ENCODE measurements at places on chromosomes 2 and 18.

DNA sequence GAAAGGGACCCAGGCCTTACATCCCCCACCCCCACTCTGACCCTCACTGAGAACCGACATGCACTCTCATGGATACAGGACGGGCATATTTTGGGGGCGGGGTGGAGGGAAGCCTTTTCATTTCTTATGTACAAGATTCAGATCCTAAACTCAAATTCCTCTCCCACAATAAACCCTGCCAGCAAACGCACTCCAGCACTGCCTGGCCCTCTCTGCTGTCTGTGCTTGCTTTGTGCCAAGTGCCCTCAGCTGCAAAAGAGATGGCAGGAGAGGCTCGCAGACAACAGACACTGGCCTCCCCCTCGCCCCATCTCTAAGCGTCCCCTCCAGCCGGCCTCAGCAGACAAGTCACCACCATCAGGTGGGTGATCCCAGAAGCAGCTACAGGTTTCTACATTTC lies 42.4 kb downstream of the FAM168B start:
- DNase-seq: no peak

DNA sequence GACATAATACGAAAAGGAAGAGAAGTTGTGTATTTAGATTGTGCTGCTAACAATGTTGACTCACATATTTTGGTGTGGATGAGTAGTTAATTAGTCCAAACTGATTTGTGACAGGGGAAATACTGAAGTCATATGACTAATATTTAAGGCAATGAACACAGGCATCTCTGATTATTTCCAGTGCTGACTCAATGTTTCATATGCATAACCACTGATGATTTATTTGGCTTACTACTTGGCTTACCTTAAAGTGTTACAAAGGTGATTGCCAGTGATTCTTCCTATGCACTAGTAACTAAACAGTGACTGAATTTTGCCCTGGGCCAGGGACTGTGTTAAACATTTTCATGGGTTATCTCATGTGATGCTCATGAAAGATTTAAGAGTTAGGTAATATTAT lies 722.6 kb downstream of the METTL4 start:
- DNase-seq: no peak

DNA sequence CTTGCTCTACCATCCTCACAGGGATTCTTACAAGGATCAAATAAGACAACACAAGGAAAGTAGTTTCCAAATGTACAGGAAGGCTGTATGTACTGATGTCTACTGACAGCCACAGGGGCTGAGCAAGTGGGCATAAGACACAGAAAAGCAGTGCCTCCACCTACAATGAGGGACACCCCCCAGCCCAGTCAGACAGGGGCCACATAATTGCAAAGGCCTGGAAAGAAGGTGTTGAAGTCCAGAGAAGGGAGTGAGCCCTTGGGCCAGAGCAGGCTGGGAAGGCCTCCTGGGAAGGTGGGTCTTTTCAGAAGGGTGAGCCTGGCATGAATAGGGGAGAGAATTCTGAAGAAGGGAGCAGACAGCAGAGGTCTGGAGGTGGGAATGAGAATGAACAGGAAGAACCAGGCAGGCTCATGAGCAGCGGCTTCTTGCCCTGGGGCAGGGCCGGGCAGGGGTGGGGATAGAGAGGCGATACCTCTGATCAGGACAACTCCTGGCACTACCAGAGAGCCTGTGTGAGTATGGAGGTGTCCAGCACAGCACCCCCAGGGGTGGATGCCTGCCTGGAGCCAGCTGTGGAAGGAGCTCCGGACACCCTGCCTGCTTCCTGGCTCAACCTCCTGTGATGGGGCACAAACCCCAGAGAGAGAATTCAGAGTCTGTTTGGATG lies 30.1 kb downstream of the HS1BP3 start:
- peak; percentile 35 for DNase-seq

DNA sequence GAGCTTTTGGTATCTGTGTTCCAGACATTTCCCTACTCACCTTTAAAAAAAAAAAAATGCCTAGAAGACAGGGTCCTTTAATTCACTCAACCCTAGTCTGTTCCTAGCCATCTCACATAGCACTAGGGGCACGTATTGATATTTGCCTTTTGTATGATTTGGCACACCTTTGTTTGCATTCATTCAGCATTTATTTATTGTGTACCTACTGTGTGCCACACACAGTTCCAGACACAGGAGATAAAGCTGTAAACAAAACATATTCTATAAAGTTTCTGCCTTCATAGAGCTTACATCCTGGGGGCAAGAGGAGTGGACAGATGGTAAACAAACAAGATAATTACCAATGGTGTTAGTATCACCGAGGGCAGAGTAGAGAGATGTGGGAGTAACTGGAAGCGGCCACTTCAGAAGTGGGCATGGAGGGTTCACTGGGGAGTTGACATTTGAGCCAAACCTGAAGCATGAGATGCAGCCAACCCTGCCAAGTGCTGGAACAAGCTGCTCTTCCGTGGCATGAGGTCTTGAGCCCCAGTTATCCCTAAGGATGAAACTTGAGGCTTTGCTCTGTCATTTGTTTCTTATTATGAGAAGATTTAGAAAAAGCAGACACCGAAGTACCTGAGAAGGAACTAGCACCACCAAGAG lies 18.2 kb downstream of the MAPRE2 start:
- no peak for DNase-seq

DNA sequence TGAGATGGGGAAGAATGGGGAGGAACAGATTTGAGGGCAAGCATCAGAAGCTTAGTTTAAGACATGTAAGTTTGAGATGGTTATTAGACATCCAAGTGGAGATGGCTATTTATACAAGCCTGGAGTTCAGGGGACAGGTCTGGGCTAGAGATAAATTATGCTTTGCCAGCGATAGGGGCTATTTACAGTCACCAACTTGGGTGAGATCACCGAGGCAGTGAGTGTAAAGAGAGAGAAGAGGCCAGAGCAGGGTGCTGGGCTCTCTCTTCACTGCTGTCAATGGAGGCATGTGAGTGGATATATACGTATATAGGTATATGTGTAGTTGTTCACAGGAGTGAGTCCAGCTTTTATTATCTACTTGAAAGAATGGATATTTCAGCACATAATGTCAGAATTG lies 81.0 kb downstream of the QPCT start:
- no peak for DNase-seq

DNA sequence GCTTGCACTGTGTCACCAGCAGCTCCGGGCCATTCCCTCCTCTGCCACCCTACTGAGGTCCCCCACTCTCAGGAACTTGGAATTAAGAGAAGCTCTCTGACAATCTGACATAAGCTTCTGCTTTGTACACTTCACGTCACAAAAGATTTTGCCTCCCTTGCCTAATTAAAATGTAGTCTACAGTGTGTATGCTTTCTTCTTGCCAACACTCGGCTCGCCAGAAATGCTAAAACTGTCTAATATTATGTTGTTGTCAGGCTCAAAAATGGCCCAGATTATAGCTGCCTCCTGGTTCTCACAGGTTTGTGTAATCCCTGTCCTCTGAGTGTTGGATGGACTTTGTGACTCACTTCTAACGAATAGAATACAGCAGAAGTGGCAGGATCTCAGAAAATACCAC lies 474.7 kb downstream of the MBD2 start:
- DNase-seq: no peak

- no peak for DNase-seq
Observed at GRCh38 chr18:59426855-59427254, 67.8 kb upstream of the LMAN1 start.

DNA sequence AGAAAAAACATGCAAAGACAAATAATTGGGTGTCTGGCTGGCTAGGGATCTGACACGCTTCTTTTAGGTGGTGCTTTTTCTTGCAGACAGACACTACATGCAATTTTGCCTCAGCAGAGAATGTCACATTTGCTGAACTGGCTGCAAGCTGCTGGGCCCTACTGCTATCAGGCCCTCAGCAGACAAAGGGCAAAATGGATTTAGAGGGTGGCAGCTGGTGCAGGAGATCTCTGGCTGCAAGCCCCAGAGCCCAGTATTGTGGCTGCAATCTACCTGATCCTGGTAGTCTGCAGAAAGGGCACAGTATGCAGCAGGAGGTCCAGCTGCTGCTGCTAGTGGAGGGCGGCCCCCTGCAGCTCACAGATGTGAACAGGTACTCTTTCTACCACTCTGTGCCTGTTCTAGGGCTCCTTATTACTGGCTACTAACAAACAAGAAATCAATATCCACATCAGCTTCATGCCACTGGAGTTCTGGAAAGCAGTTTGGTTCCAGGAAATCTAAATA lies 796.7 kb upstream of the CELF4 start:
- DNase-seq: no peak

DNA sequence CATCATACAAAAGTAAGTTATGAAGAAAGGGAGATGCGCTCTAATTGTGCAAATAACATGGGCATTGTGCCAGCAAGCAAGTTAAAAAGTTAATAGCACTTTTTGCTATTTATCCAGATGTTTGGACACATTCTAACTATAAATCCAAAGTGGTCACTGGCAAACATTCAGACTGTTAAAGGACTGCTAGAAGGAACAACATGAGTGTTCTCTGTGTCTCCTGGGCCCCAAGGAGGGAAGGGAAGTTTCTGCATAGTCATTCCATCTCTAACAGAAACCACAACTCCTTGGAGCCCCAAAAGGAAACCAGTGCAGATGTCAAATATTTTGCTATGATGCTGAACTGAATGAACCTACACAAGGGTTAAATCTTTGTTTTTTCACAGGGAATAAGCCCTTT lies 213.3 kb upstream of the HNRNPA3 start:
- no peak for DNase-seq

- peak; percentile 32 for DNase-seq
Observed at GRCh38 chr2:240246173-240246820, 105.8 kb upstream of the OTOS start.

GRCh38 chr2:58237741-58238140 lies 3.4 kb downstream of the FANCL start:
- no peak for DNase-seq

GRCh38 chr2:42652086-42652485 lies 83.7 kb downstream of the MTA3 start:
- DNase-seq: no peak

DNA sequence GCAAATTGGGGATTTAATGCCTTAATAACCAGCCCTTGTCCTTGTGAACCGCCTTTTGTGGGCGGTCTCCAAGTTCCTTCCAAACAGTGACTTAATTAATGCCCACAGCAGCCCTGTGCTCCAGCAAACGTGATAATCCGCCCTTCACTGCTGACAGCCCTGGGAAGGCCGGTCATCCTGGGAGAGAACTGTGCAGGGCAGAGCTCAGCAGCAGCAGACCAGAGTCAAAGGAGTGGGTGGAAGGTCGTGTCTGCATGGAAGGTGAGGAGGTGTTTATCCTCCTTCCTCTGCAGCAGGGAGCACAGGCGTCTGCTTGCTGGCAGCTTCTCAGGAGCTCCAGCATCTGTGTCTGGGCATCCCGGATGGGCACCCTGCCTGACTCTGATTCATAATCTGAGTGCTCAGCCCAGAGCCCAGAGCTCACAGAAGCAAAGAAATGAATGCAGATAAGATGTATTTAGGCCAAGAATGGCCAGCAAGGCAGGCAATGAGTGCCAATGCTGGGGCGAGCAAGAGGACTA lies 270.0 kb upstream of the PXDN start:
- no peak for DNase-seq

DNA sequence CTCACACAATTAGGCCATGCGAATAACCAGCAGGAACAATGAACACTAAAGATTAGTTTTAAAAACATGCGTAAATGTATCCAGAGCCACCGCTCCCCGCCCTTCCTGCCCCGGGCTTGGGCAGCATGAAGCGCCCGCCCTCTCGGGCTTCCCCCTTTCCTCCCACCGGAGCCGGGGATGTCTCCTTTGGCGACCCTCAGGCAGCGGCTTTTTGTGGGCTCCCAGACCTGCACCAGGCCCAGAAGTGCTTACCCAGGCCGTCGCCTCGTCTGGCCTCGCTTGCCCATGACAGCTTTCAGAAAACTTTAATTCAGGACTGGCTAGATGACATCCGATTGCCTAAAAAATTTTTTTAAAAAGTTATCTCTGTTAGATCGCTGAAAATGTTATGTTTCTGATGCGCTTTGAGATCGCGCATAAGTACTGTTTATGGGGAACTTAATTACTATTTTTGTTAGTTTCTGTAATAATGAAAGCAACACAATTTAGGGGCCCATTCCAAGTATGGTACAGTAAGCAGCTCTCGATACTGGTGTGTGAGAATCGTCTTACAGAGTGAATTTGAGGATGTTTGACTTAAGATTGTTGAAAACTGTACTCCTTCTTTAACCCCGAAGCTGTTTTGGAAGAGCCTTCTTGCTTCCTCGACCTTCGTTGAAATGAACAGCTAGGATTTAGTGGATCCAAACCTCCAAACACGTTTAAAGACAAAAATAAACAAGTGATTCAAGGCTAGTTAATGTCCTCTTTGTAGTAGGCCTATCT lies 1.1 kb downstream of the MAP3K20 start:
- peak; percentile 68 for DNase-seq

GRCh38 chr2:177275040-177275742 lies 10.7 kb upstream of the NFE2L2 start:
- no peak for DNase-seq

DNA sequence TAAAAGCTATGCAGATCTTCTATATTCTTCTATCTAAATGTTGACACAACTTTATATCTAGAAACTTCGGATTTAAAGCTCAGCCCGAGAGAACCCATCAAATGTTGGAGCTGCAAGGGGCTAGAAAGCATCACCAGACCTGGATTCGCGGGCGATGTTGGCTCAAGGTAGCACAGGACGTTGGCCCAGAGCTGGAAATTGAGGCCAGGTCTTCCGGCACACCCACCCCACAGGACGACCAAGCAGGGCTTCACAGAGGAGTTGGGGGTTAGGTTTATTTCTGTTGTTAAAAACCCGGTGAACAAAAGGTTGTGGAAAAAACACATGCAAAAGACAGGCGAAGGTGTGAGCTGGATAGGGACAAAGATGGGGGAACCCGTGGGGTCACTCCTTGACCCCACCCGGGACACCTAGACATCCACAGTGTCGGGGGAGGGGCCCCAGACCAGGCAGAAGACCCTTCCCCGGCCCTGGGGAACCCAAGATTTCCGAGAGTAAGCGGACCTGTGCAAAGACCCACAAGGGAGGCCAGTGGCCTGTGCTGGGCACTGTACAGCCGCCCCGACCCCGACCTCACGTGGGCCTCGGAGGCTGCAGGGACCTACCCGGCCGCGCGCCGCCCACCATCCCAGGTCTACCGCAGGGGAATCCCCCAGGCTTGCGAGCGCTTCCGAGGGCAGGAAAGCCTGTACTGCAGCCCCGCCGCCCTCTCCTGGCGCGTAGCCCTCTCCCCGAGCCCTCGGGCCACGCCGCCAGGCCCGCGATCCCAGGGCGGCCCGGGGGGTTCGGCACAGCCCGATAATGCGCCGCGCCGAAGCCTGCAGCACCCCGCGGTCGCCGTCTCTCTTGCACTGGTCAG lies 1.8 kb upstream of the AGBL5 start:
- DNase-seq: peak; percentile 71

DNA sequence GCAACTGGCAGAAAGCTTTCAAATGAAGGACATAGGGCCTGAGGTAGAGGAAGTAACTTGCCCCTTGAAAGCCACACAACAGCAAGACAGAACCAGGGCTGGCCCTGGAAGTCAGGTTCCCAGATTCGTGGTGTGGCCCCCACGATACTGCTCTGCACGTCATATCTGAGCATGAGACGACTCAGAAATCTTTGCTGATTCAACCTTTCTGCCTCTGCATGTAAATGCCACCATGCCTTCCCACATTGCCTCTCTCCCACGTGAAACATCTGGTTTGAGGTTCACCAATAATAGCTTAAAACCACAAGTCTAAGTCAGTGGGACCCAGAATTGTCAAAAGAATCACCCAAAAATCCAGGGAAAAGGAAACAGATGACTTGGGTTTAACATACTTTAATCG lies 214.0 kb upstream of the TRIB2 start:
- DNase-seq: no peak
